ENCODE measurements at places on chromosomes 6 and 20. TPM values are rescaled to one million over a fixed set of nuclear protein-coding genes. Genes with fewer than 3 reads are reported as not detected.

GRCh38 chr20:51135926-51136715 is 113.2 kb upstream of the KCNG1 start:
- no peak overlapping the region for H3K27ac ChIP-seq
- no peak overlapping the region for H3K4me3 ChIP-seq
- no peaks in the 10 kb centered on the region for H3K4me1 ChIP-seq

DNA sequence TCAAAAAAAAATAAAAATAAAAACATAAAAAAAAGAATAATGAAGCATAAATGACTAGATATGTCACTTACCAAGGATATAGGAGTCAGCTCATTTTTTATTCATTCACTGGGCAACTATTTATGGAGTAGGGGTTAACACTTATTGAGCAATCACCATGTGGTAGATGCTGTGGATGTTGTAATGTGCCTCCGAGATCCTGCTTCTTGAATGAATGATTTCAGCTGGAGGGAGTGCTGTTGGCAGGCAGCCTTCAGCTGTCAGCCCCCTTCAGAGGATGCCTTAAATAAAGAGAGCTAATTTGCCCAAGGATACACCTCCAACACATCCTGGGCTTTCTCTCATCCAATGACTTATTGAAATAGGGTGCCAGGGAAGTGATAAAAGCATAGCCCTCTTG is 229.5 kb upstream of the DTNBP1 start:
- H3K36me3 ChIP-seq: no peaks in the 10 kb centered on the region
- H3K4me3 ChIP-seq: no peak overlapping the region
- no peaks in the 10 kb centered on the region for H3K27me3 ChIP-seq
- DNase-seq: no peak

DNA sequence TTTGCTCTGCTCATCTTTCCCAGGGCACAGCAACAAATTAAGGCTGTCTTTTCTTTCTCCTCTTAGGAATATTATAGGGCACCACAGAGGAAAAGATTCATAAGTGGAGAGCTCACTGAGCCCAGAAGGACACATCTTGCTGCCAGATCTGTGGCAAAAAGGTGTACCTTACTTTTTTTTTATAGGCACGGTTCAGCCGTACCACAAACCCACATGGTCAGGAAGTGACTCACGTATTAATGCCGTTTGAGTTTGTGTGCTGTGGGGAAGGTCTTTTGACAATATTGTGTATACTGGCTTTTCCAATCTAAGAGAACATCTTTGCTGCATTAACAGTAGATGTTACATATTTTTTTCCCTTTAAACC is 28.4 kb downstream of the PAQR8 start:
- peaks cover 9% of the 10 kb centered on the region for H3K36me3 ChIP-seq
- H3K4me1 ChIP-seq: peaks cover 59% of the 10 kb centered on the region
- DNase-seq: peak; percentile 92
- no peaks in the 10 kb centered on the region for H3K27me3 ChIP-seq
- H3K4me3 ChIP-seq: peak overlapping the region; percentile 66

- peak overlapping the region; percentile 84 for H3K27ac ChIP-seq
- H3K4me3 ChIP-seq: peak overlapping the region; percentile 39
- peaks cover 22% of the 10 kb centered on the region for H3K27me3 ChIP-seq
- no peak for DNase-seq
Observed at GRCh38 chr20:45752746-45753145, 30.6 kb downstream of the SPINT4 start.

- H3K27me3 ChIP-seq: peaks cover 32% of the 10 kb centered on the region
- DNase-seq: no peak
- no peaks in the 10 kb centered on the region for H3K4me1 ChIP-seq
- H3K36me3 ChIP-seq: no peaks in the 10 kb centered on the region
Observed at GRCh38 chr6:21451546-21452013, 142.0 kb upstream of the SOX4 start.

DNA sequence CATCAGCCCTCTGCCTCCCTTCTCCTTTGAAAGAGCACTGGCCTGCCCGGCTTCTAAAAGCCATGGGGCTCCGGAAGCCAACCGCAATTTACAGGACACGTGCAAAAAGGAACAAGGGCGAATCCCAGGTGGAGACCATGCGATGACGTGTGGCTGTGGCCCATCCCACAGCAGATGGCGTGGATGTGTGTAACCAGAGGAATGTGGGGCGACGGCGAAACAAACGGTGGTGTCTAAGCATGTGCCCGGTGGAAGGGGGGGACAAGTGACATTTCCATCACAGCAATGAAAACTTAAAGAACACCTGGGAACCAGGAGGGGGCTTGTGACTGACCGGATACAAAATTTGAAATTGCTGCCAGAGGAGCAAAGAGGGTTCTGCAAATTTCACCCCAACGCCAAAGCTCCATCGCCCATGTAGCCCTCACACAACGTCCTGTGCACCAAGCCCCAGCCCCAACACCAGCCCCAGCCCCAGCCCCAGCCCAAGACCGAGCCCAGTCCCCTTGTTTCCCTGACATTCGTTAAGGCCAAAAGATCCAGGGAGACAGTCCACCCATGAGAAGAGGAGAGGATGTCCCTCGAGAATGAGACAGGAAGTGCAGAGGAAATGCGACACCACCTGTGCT is 159.7 kb upstream of the ZNF337 start:
- no peak overlapping the region for H3K27ac ChIP-seq
- H3K27me3 ChIP-seq: peaks cover 40% of the 10 kb centered on the region
- no peak overlapping the region for H3K4me3 ChIP-seq
- no peak for DNase-seq

GRCh38 chr6:109296971-109297372 is 85.3 kb downstream of the CD164 start:
- H3K4me1 ChIP-seq: peaks cover 2% of the 10 kb centered on the region
- no peak for DNase-seq
- H3K27ac ChIP-seq: no peak overlapping the region
- H3K4me3 ChIP-seq: no peak overlapping the region
- H3K36me3 ChIP-seq: no peaks in the 10 kb centered on the region

DNA sequence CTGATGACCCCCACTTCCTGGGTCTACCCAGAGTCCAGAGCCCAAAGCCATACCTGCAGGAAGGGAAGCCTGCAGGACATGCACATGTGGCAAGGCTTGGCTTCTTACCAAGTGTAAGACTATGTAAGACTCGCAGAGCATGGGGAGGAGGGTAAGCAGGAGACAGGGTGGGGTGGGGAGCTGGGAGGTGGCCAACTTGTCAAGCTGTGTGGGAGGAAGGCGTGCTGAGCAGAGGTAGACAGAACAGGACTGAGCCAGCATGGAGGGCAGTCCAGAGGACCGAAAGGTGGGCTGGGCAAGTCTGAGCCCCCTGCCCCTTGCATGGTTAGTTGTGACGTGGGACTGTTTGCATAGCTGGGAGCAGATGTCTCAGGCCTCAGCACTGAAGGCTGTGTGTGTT is 53.4 kb upstream of the RNF24 start:
- H3K4me3 ChIP-seq: no peak overlapping the region
- H3K27ac ChIP-seq: no peak overlapping the region
- H3K4me1 ChIP-seq: peaks cover 20% of the 10 kb centered on the region
- no peaks in the 10 kb centered on the region for H3K36me3 ChIP-seq

GRCh38 chr6:168852376-168852884 is 401.2 kb downstream of the THBS2 start:
- H3K4me3 ChIP-seq: no peak overlapping the region
- H3K36me3 ChIP-seq: no peaks in the 10 kb centered on the region
- H3K27ac ChIP-seq: no peak overlapping the region
- no peak for DNase-seq

DNA sequence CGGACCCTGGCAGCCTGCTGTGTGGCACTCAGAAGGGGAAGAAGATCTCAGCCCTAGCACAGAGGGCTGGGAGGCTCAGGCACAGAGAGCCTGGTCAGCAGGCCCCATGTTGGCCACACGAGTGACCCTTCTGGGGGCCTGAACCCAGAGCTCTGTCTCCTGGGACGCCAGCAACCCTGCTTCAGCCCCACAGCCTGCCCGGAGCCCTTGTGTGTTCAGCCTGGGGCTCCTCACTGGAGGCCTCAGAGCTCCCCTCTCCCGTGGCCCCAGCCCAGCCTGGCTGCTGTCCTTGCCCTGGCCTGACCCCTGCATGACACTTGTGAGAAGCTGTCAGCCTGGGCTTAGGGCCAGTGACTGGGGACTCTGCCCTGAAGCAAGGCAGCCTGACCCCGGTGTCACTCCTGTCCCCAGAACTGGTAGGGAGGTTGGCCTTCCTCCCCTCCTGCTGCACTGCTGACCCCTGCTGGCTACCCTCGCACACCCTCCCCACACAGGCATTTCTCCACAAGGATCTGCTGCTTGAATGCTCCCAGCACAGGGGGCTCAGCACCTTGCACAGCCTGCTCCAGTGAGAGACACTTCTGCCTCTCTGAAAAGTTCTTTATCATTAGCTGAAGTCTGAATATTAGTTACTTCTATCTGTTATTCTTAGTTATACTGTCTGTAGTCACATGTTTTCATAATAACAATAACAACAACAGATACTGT is 15.4 kb upstream of the IP6K3 start:
- H3K36me3 ChIP-seq: no peaks in the 10 kb centered on the region
- no peak overlapping the region for H3K4me3 ChIP-seq
- H3K27me3 ChIP-seq: peaks cover 5% of the 10 kb centered on the region
- no peak overlapping the region for H3K27ac ChIP-seq
- peaks cover 3% of the 10 kb centered on the region for H3K4me1 ChIP-seq
- DNase-seq: peak; percentile 83

DNA sequence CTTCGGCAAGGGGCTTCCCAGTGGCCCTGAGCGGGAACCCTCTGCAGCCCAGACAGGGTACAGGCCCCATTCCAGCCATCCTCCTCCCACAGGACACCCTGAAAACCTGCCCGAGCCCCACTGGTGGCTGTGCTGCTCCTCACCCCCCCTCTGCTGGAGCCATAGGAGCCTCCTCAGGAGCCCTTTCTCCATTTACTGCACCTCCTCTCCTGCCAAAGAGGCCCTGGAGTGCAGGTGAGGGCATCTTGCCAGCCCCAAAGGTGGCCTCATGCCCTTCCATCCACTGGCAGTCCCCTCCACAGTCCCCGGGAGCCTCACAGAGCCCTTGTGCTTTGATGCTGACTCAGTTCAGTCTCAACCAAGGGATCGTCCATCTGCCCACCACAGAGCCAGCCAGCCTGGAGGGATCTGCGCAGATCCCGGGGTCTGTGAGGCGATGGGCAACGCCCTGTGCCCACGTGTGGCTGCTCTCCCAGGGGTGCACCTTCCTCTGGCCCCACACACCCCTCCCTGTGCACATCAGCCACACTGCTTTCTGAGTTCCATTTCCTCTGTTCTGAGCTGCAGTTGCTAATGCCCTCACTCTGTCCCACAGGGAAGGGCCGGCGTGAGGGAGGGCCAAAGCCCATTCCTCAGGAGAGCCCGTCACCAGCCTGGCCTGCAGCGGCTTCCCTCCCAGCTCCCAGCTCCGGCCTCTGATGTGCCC is 228.5 kb downstream of the DLL1 start:
- H3K4me1 ChIP-seq: no peaks in the 10 kb centered on the region
- DNase-seq: no peak
- H3K27me3 ChIP-seq: no peaks in the 10 kb centered on the region
- no peak overlapping the region for H3K4me3 ChIP-seq
- H3K27ac ChIP-seq: no peak overlapping the region

GRCh38 chr6:100512203-100512862 is 47.6 kb upstream of the SIM1 start:
- peaks cover 34% of the 10 kb centered on the region for H3K36me3 ChIP-seq
- no peak overlapping the region for H3K27ac ChIP-seq
- no peak overlapping the region for H3K4me3 ChIP-seq
- no peaks in the 10 kb centered on the region for H3K4me1 ChIP-seq

DNA sequence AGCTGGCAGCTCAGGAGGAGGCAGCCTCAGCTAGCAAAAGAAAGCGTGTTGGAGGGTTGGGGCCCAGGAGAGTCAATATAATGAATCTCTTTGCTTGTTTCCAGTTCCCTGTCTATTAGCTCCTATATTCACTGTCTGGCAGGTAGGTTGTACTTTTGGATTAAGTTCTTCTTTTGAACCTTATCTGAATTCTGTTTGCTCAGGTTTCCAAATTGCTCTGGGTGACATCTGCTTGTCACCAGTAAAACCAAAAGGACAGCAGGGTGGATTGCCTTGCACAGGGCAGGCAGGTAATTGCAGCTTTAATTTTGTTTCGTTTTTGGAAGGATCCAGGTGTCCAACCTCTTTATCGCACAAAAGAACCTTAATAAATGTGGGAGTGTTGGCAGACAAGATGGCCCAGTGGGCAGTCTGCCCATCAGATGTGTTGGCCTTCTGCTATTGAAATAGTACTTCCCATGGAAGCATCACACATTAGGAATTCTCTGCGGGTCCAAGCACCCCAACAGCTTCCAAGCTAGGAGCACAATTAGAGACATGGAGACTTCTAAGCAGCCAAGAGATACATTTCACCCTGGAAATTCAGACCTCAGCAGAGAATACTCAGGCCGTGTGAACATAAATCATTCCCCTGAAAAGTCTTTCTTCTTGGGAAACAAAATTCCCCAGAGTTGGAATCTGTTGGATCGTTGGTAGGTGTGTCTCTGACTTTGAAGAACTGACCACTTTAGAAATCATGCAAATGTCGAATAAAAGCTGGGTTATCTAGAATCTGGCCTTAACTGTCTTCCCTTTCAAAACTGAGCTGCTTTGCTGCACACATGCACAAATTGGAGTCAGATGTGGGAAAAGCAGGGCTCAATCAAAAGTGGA is 286.9 kb upstream of the BMP2 start:
- H3K4me1 ChIP-seq: no peaks in the 10 kb centered on the region
- no peak for DNase-seq
- H3K4me3 ChIP-seq: no peak overlapping the region
- no peak overlapping the region for H3K27ac ChIP-seq
- H3K27me3 ChIP-seq: no peaks in the 10 kb centered on the region

- no peak for DNase-seq
- H3K4me3 ChIP-seq: no peak overlapping the region
- H3K36me3 ChIP-seq: no peaks in the 10 kb centered on the region
- H3K27me3 ChIP-seq: peaks cover 2% of the 10 kb centered on the region
Observed at GRCh38 chr6:37576336-37576737, 76.6 kb upstream of the CCDC167 start.

The ME1 gene
- total RNA-seq: not detected

The ERVFRD-1 gene
- total RNA-seq: not detected

The MCHR2 gene
- total RNA-seq: not detected

The PM20D2 gene
- total RNA-seq: 18.9 TPM

The CYP21A2 gene
- not detected for total RNA-seq

The RANBP9 gene
- 52.6 TPM for total RNA-seq

The SEMG1 gene
- total RNA-seq: not detected

The ELOVL2 gene
- total RNA-seq: not detected

The OR2J3 gene
- total RNA-seq: not detected

The SYCP2 gene
- 5.3 TPM for total RNA-seq

The C6orf132 gene
- total RNA-seq: 0.40 TPM
